ENCODE measurements at places on chromosomes 12 and 14. TPM values are rescaled to one million over a fixed set of nuclear protein-coding genes. Genes with fewer than 3 reads are reported as not detected.

The TPPP2 gene
- polyA plus RNA-seq, result 0.72 TPM

The PIP4P1 gene
- 18.6 TPM for polyA plus RNA-seq

The LGR5 gene
- 2.4 TPM for polyA plus RNA-seq

The GSG1 gene
- polyA plus RNA-seq, result 19.1 TPM

The ITGA5 gene
- 112 TPM for polyA plus RNA-seq

The TMEM260 gene
- 12.4 TPM for polyA plus RNA-seq

The SPX gene
- polyA plus RNA-seq, result 32.7 TPM

The KLRC2 gene
- not detected for polyA plus RNA-seq

The KRT6C gene
- not detected for polyA plus RNA-seq

Measured in hindlimb muscle (tissue), 1 donor.